Anterior cingulate cortex (tissue), 58 donors: ENCODE measurements at places on chromosomes 7 and 10.

- no peak for DNase-seq
Observed at GRCh38 chr10:118798231-118798662, 43.5 kb upstream of the CACUL1 start.

GRCh38 chr7:55050281-55050680 lies 31.5 kb downstream of the EGFR start:
- no peak for DNase-seq

DNA sequence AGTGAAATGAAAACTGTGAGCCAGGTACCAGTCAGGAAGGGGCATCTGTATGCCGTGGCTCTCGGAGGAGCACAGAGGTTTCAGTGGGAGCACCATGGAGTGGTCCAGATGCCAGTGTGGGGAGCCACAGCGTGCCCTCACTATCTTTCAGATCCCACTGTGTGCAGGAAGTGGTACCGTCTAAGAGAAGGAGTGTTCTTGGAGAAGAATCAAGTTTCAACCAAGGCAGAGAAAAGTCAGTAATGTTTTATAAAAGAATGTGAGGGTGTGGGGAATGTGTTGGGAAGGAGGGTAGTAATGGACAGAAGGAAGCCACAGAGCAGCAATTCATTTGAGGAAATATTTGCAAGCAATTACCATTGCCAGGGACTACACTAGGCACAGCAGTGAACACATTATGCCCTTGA lies 35.6 kb downstream of the PRKAR2B start:
- no peak for DNase-seq

DNA sequence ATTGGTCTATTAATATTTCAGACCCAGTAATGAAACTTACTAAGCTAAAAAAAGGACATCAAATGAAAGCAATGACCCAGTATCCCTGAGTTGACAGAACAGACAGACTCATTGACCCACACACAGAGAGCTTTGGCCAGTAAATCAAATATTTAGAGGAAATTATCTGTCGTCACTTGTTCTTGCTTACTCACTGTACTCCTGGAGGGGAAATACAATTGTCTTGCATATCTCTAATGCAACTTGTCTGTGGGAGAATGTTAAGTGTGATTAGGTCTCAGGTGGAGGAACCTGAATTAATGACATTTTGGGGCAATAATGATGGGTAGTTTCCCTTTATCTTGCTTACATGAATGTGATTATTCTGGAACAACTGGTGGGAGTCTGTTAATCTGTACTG lies 80.4 kb downstream of the CUBN start:
- no peak for DNase-seq

DNA sequence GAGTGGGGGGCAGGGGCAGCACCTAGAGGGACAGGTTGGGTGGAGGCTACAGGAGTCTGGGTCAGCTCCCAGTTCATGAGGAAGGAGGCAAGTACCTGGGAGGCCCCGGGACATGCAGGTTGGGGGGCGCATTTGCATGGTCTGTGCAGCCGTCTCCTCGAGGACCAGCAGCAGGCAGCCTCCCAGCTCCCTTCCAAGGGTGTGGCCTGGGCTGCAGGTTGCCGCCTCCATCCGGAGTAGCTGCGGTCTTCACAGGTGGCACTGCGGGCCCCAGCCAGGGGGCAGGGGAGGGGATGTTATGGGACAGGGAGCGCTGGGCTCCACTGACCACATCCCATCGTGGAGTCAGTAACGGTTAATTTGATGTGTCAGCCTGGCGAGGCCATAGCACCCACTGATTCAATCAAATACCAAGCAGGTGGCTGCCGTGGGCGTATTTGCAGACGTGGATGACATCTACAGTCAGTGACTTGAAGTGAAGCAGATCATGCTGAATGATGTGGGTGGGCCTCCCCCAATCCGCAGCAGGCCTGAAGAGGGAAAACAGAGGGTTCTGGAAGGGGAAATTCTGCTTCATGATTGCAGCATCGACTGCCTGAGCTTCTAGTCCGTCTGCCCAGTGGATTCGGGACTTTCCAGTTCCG lies 81.6 kb downstream of the PRKAG2 start:
- no peak for DNase-seq

DNA sequence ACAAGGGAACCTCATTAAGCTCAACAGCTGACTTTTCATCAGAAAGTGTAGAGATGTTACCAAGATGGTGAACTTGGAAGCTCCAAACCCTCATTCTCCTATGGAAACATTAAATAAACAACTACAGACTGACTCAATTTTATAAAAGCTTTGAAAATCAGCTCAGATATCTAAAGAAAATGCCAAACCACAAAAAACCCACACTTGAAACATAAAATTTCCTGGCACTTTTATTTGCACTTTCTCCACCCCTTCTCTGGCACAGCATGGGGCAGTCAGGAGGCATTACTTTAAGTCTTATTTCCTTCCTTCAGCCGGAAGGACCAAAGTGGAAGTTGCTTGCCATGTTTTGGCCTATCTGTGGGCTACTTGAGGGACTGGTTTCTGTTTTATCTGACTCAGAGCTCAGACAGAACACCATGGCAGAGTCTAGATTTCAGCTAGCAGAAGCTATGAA lies 114.7 kb downstream of the ODAD2 start:
- no peak for DNase-seq
